ENCODE measurements at places on chromosomes 3 and 15. TPM values are rescaled to one million over a fixed set of nuclear protein-coding genes. Genes with fewer than 3 reads are reported as not detected.

VIPR1 gene
- 0.46 TPM for total RNA-seq

MUSTN1 gene
- total RNA-seq = not detected

CRYBG3 gene
- total RNA-seq = 9.2 TPM

ACTRT3 gene
- total RNA-seq = 9.2 TPM

BFSP2 gene
- not detected for total RNA-seq

CRYGS gene
- total RNA-seq = 2.1 TPM

GP9 gene
- total RNA-seq = not detected

P4HTM gene
- total RNA-seq = 68.3 TPM

UBXN7 gene
- total RNA-seq = 42.4 TPM

TLR9 gene
- under 0.01 TPM for total RNA-seq

ZNF662 gene
- 16.6 TPM for total RNA-seq

FSTL1 gene
- total RNA-seq = 43.6 TPM

NCBP2 gene
- total RNA-seq = 76.6 TPM

SLC6A20 gene
- total RNA-seq = 5.1 TPM
